ENCODE measurements at places on chromosomes 1 and 21.

DNA sequence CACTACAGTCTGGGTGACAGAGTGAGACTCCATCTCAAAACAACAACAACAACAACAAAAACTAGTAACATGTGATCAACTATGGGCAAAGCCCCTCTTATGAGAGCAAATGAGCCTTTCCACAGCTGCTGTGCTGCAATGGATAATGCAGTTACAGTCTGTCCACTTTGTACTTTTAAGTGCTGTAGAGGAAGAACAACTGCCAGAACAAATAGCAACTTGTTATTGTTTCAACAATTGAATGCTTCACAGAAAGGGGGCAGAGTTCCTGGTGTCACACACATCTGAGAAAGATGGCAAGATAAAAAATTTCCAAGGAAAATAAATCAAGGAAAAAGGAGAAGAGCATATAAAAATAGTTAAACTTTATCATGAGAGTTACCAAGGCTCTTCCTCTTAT, 243.6 kb upstream of the DMRTA2 start:
- DNase-seq = no peak

- no peak for DNase-seq
Measured at GRCh38 chr1:234484218-234484617, 5.2 kb upstream of the TARBP1 start.

- no peak for DNase-seq
Measured at GRCh38 chr1:39065542-39065941, 39.4 kb downstream of the NDUFS5 start.

DNA sequence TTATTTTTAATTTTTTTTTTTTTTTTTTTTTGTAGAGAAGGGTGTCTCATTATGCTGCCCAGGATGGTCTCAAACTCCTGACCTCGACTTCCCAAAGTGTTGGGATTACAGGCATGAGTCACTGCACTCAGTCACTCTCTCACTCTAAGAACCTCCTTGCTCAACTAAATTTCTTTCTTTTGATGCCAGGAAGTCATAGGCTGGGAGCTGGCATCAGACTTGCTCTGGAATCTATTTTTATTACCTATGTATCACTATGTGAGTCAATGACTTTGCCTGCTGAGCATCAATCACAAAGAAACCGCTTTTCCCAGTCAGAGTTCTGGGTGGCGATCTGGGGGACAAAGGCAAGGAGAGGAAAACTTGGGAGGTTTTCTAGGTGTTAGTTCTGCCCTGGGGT, 35.5 kb upstream of the PARP1 start:
- no peak for DNase-seq

DNA sequence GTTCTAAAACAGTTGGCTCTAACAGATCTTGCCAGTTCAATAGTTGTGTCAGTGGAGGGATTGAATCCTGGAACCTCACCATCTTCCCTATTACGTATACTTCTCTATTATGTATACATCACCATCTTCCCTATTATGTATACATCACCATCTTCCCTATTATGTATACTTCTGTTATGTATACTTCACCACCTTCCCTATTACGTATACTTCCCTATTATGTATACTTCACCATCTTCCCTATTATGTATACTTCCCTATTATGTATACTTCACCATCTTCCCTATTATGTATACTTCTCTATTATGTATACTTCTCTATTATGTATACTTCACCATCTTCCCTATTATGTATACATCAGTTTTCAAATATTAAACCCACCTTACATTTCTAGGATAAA, 34.4 kb upstream of the HP1BP3 start:
- DNase-seq = no peak

DNA sequence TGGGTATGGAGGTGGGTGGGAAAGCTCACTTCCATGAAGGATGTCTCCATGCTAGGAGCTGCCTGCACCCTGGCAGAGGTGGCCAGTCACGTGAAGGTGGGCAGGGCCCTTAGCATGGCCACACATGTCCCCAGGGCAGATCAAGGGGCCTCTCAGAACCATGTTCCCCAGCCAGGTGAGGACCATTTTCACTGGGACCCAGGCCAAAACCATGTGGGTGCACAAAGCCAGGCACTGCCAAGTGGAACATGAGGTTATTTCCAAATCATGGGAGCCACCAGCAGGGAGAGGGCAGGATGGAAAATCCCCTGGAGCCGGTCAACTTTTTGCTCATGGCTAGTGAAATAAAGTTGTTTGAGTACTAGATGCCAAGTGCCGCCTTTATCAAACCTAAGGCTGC, 9.7 kb downstream of the ZNF692 start:
- DNase-seq = no peak

DNA sequence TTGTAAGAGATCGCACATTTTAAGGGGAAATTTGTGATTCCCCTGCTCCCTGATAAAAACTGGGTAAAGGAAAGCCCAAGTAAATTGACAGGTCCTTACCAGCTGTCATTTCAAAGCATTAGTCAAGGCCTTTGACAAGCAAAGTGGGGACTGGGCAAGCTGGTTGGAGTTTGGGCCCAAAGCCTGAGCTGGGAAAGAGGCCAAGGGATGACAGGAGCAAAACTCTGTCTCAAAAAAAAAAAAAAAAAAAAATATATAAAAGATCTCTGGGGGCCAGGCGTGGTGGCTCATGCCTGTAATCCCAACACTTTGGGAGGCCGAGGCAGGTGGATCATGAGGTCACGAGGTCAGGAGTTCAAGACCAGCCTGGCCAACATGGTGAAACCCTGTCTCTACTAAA, 36.9 kb downstream of the SLC2A1 start:
- no peak for DNase-seq

- DNase-seq = no peak
Measured at GRCh38 chr1:19367584-19368041, 55.5 kb downstream of the SLC66A1 start.

DNA sequence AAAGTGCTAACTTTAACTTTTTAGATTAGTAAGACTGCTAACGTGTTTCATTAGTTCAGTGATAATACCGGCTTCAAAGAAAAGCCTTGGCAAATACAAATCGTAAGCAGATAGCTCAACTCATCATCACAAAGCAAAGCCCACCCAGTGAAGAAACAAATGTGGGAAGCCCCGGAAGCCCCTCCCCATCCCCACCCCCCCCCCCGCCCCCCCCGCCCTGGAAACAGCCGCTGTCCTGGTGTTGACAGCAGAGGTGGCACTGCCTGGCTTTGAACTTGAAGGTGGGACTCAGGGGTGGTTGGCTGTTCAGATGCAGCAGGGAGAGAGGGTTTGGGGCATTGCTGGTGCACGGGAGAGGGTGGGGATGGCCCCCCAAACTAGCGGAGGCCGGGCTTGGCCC, 14.1 kb downstream of the PDXK start:
- no peak for DNase-seq

GRCh38 chr1:69504730-69505252, 62.9 kb upstream of the LRRC7 start:
- DNase-seq = no peak

- no peak for DNase-seq
Measured at GRCh38 chr1:116123837-116124533, 12.8 kb downstream of the MAB21L3 start.

GRCh38 chr1:2946999-2947690, 74.1 kb upstream of the ACTRT2 start:
- DNase-seq = no peak

DNA sequence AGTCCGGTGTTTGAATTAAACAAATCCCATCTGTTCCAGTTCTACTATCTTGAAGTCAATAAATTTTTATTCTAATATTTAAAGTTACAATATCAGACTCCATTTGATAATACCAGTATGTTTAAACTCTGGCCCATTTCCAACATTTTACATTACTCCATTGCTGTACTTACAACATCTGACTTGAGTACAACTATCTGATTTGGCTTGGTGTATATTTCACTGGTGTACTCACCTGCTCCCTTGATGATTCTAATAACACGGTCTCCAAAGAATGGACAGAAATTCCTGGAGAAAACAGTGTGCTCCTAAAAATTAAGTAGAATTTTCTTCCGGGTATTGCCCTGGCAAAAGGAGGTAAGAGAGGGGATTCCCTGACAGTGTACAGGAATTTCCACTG, 680.5 kb upstream of the ADAMTS5 start:
- DNase-seq = no peak

- DNase-seq = no peak
Measured at GRCh38 chr1:172588296-172589291, 55.6 kb downstream of the SUCO start.

DNA sequence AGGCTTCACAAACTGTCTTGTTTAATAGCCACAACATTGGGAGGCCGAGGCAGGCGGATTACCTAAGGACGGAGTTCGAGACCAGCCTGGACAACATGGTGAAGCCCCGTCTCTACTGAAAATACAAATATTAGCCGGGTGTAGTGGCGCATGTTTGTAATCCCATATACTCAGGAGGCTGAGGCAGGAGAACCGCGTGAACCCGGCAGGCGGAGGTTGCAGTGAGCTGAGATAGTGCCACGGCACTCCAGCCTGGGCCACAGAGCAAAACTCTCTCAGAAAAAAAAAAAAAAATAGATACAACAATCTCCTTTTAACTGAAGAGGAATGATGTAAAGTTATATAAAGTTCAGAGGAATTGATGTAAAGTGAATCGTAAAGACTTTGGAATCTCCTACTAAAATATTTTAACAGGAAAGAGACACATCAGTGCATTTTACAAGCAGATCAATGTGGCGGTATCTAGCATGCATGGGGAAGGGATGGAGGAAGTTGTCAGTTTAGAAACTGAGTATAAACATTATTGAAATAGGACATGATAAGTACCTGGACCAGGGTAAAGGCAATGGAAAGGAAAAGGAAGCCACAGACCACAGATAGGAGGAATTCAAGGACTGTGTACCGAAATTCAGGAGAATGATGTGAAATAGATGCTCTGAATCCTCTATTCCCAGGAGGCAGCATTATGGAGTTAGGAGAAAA, 41.5 kb downstream of the PTPRC start:
- DNase-seq = no peak

GRCh38 chr1:151003180-151003579, 3.5 kb downstream of the MINDY1 start:
- DNase-seq = no peak

GRCh38 chr1:22296701-22297591, 154.0 kb upstream of the WNT4 start:
- no peak for DNase-seq

GRCh38 chr1:167775178-167775577, 53.4 kb downstream of the MPZL1 start:
- no peak for DNase-seq

GRCh38 chr1:155247667-155248553, 7.4 kb downstream of the ENTREP3 start:
- no peak for DNase-seq

DNA sequence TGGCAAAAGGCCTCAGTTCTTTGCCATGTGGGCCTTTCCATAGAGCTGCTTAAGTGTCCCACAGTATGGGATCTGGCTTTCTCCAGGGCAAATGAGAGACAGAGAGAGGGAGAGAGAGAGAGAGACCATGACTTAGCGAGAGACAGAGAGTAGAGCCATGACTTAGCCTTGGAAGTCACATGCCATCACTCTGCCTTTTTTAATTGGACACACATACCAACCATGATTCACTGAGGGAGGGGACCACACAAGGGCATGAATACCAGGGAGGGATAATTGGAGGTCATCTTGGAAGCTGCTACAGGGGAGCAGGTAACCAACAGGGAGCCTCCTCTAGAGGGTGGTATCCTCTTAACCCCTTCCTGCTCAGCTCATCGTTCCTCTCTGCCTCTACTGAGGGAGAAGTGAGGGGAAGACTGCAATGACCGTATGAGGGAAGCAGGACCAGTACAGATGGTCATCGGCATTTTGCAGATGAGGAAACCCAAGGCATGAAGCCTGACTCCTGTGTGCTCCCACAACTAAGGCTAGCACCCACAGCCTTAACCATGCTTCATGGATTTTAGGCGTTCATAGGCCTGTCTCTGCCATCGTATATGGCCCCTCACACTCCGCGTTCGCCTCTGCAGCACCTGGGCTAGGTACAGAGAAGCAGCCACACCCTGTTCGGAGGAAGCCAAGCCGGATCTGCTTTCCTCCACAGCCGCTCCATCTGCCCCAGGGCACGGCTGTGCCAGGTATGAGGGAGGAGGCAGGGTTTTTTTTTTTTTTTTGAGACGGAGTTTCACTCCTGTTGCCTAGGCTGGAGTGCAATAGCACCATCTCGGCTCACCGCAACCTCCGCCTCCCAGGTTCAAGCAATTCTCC, 38.6 kb downstream of the MEF2D start:
- no peak for DNase-seq

DNA sequence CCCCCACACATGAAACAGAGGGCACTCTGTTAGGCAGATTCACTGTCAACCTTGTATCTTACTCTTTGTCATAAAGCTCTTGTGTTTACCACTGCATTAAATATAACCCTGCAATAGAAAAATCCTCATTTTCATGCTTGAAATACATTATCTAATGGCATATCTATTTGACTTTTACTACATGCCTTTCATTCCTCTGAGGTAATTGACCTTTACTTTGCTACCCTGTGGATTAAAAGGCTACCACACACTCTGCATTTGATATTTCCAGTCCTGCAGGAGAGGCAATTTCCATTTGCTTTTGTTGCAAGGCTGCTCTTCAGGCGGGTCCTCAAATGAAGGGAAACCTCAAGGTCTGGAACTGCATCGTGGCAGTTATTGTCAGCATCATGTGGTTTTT, 238.0 kb downstream of the NTNG1 start:
- DNase-seq = no peak

DNA sequence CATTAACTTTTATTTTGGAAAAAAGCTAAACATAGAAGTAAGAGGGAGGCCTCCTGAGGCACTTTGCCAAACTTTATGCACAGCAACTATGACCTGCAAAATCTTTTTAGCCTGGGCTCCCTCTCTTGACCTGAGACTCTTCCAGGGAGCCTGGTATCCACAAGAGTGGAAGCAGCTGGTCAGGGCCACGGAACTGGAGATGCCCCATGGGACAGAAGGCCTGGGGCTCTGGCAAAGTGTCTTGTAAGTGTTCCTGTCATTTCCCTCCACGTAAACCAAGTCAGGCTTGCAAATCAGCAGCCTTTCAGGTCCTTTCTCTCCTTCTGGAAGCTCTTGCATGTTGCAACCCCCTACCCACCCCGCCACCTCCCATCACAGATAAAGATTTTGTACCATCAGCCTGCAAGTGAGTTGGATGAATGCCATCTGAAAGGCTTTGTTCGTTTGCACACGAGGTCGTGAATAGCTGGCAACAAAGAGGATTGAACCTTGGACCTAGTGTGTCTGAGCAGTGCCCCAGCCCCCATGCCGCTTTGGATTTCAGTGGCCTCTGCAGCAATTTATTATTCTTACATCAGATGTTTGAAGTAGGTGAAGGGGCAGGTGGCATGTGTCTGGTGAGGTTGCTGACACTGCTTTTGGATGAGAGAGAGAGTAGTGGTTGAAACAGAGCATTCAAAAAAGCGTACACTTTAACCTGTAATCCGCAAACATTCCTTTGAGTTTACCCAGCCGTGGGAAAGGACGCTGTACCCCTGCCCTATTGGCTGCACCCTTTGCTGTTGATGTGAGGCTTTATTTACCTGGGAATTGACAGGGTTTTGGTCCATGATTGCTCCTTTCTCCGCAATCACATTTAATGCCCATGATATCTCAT, 91.6 kb downstream of the GALNT2 start:
- DNase-seq = peak; percentile 67

- no peak for DNase-seq
Measured at GRCh38 chr1:23922321-23922943, 9.3 kb upstream of the CNR2 start.

All from HuH-7.5 (cell line).